ENCODE measurements at places on chromosomes 6 and 20.

- DNase-seq, result no peak
These were observed at the start of gene ADIG for GRCh38 chr20:38581013-38581412. Gene ADIG (plus strand): TSS chr20:38581197. CDS start chr20:38581251, 54 bp downstream.

DNA sequence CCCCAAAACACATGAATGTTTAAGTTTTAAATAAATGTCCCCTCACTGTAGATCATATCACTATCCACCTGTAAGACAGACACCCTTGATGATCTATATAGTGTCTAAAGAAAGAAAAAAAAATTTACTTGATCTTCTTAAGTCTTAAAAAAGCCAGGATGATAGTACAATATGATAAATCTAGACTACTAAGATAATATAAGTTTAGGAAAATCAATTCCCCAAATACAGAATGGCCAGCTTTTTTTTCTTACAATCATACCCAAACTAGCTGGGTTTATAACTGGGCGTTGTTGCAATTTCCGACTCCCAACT is 14.4 kb downstream of the ZNF217 start:
- DNase-seq, result no peak

DNA sequence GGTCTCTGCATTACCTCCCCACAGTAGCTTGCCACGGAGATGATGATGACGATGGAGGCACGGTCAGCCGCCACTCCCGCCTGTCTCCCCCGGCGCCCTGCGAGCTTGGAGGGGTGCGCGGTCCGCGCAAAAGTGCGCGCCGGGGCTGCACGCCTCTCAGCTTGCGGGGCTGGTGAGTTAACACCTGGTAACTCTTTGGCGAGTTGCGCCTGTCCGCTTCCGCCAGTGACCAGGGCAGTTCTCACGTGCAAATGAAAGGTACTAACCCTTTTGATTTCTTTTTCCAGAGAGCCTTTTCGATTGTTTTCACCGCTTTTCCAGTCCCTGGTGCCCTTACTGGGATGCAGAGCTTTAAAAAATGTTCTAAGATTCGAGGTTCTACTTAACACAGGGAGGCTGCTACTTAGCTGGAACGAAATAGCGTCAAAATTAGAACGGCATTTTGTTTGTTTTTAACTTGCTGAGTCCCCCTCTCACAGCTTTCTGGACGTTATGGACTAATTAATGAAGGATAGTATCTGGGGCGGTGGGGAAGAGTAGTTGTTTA is 6.2 kb downstream of the GRIK2 start:
- no peak for DNase-seq

DNA sequence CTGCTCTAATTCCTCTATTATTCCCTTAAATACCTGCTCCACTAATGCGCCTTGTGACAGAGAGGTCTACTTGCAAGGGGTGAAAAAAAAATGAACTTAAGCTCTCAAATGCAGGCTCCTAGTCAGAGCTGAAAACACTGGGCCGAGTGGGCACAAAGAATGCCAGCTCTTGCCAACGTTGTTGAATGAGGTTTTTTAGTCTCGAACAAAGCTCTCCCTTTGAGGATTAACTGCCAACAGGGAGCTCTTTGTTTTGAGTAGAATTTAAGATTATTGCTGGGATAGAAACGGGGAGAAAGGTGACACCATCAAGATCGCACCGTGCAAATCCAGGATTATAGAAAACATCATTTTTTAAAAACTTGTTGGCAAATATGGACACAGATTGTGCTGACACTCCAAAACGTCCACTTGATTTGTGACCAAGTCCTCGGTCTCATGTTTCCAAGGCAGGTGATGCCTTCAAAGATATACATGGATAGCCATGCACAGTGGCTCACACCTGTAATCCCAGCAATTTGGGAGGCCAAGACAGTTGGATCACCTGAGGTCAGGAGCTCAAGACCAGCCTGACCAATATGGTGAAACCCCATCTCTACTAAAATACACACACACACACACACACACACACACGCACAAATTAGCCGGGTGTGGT is 163.2 kb downstream of the BMP7 start:
- no peak for DNase-seq

GRCh38 chr6:50404643-50405042 is 308.7 kb upstream of the TFAP2D start:
- no peak for DNase-seq

- DNase-seq, result no peak
These were observed 91.0 kb upstream of the SLC24A3 start for GRCh38 chr20:19121463-19121862.

GRCh38 chr6:132400883-132401617 is at the start of gene MOXD1:
Gene MOXD1 (minus strand): TSS chr6:132401475. CDS start chr6:132401426, 49 bp downstream.
- DNase-seq, result no peak

GRCh38 chr20:60020251-60020650 is 62.0 kb downstream of the CDH26 start:
- DNase-seq, result no peak

- no peak for DNase-seq
These were observed 50.1 kb downstream of the NFATC2 start for GRCh38 chr20:51492167-51493092.

DNA sequence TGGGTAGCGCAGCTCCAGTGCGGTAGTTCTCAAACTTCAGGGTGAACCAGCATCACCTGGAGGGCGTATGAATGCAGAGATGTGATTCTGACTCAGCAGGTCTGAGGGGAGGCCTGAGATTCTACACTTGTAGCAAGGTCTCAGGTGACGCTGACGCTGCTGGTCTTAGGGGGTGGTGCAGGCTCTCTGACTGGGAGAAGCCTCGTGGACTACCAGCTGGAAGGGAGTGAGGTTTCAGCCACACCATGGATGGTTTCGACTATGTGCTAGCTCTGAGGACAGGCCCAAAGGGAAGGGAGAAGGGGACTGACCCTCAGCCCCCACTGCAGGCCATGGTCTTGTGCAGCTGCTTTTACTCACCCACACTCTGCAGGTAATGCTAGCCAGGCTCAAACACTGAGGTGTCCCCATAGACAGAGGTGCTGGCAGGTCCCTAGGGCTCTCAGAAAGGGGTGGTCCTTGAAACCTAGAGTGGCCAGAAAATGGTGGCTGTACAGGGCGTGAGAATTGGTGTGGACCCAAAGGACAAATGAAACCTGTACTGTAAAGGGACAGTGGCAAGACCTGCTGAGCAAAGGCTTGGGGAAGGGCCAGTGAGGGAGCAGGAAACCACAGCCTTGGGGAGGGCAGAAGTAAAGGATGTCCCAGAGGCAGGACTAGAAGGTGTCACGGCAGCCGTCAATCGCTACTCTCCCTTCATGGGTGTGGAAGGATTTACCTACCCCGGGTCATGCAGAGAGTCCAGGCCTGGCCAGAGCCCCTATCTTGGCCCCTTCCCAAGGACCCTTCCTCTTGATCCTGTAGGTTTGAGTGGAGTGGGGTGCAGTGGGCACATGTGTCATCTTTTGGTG is 52.7 kb downstream of the EBF4 start:
- DNase-seq, result no peak

DNA sequence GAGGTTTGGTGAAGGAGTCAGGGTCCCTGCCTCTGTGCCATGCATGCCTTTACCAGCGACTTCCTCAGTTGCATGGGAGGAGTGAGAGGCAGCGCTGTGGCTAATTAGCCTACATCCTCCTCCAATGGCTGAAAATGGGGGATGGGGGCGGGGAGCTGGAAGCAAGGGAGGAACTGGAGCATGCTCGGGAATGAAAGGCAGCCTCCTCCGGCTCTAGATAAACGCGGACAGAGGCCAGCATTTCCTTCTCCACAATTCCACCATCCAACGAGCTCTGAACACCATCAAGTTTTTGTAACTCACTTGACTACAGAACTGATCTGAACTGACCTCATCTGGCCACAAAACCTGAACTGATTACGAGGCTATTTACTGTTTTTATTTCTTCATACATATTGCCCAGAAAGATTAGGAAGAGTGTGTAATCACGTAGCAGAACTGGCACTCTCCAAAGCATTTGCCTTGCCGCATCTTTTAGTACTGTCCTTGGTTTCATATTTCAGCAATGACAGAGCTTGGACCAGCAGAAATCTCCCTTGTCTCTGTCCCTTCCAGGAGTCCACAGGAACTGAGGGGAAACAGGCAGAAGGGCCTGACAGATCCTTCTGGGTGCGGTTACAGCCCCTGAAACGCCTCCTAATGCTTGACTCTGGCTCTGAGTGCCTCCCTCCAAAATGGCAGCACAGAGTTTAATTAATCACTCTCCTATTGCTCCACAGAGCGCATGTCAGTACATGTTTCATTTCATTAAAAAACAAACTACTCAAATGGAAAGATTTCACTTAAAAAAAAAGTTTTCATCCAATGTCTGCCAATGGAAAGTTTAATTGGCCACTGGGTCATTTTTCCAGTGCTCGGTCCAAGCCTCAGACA is 58.2 kb upstream of the TRAF3IP2 start:
- no peak for DNase-seq

DNA sequence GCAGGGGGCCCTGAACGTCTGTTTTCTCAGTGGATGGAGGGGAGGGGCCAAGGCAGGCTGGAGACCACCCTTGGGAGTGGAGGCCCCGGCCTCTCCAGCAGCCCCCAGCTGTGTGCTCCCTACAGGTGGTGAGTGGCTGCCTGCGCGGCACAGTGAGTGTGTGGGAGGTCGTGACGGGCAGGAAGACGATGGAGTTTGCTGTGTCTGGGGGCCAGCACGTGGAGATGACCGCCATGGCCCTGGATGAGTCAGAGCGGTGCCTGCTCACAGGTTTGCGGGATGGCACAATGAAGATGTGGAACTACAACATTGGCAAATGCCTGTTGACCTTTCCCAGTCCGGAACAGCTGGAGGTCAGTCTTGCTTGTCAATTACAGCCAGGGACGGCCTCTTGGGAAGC is 52.6 kb downstream of the EFCAB8 start:
- DNase-seq, result no peak

Measured in NCI-H2081 treated with DMSO at 0.1 percent for 48 hours (cell line).